ENCODE measurements at places on chromosomes 5 and 9. TPM values are rescaled to one million over a fixed set of nuclear protein-coding genes. Genes with fewer than 3 reads are reported as not detected.

Gene FIBCD1
- not detected for total RNA-seq

Gene TEX48
- total RNA-seq: not detected

Gene SNAPC4
- total RNA-seq: 12.5 TPM

Gene SPINK13
- not detected for total RNA-seq

Gene SCGB3A2
- total RNA-seq: not detected

Gene LNPEP
- 67.2 TPM for total RNA-seq

Gene BASP1
- total RNA-seq: 21.5 TPM

Gene SMIM33
- not detected for total RNA-seq

Measured in uterus (tissue), 4 donors.